Ovary (tissue), 10 donors: ENCODE measurements at places on chromosomes 16 and 17. TPM values are rescaled to one million over a fixed set of nuclear protein-coding genes. Genes with fewer than 3 reads are reported as not detected.

Gene AARSD1
- total RNA-seq: 42.9 TPM

Gene GINS2
- 0.48 TPM for total RNA-seq

Gene WNK4
- 3.4 TPM for total RNA-seq

Gene CA4
- total RNA-seq: 1.5 TPM

Gene BEAN1
- 1.5 TPM for total RNA-seq

Gene KRTAP4-3
- total RNA-seq: not detected

Gene TEX14
- total RNA-seq: 0.11 TPM

Gene PYDC1
- not detected for total RNA-seq

Gene KRTAP16-1
- total RNA-seq: not detected

Gene MYLK3
- total RNA-seq: 0.68 TPM

Gene ALOX12
- total RNA-seq: 0.74 TPM

GRCh38 chr17:59512844-59513385 lies 52.5 kb upstream of the DHX40 start:
- no peak for DNase-seq

GRCh38 chr16:69921127-69921526 lies 30.0 kb upstream of the CLEC18A start:
- no peak for DNase-seq

GRCh38 chr17:385178-385835 lies 32.7 kb upstream of the RPH3AL start:
- DNase-seq: peak; percentile 80

- DNase-seq: no peak
Measured at GRCh38 chr16:54204756-54205155, 81.8 kb downstream of the IRX3 start.

DNA sequence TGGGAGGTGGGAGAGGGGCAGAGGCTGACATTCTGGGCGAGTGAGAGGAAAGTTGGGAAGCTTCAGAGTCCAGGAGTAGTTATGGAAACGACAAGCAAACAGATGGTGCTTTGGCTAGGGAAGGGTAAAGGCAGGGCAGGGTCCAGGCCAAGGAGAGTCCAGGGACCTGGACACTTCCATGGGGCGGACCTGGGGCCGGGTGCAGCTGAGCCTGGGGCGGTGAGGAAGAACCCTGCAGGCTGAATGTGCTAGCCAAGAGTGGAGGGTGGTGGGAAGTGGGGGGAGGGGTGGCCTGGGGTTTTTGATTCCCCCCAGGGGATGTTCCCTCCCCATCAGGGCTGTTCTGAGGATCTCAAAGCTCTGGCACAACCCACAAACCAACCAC lies 2.6 kb downstream of the PPP1R9B start:
- DNase-seq: no peak

DNA sequence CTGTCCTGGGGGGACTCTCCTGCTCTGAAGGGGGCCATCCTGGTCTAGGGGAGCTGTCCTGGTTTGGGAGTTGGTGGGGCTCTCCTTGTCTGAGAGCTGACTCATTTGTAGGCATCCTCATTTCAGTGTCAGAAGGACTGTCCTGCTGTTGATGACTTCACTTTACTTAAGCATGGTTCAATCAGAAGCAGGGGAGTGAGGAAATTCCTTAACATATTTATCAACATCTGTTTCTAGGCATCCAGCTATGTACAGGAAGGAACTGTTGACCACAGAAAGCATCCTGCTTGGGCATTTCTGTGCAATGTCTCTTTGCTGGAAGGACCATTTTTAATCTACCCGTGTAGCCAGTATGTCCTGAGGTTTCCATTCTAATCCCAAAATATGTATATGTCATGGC lies 502.7 kb upstream of the HSBP1 start:
- DNase-seq: no peak

- DNase-seq: peak; percentile 52
Measured at GRCh38 chr16:2339521-2340484, 725 bp downstream of the ABCA3 start.

DNA sequence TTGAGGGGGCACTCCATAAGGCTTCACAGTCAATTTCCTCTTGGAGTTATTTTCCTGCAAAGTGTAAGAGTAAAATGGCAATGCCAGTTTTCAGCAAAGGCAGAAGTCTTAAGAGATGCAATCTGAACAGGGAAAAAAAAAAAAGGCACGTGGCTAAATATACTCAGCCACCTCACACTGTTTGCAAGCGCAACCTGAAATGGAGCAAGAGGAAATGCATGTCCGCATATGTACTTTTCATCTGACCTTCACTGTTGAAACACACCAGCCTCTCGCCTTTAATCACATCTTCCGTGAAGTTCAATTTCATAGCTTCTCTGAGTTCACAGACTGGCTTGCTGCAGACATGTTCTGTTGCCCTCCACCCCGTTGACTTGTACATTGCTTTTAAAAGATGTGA lies 101.4 kb downstream of the KATNIP start:
- no peak for DNase-seq

- DNase-seq: no peak
Measured at GRCh38 chr16:81505011-81505661, 60.5 kb downstream of the CMIP start.

DNA sequence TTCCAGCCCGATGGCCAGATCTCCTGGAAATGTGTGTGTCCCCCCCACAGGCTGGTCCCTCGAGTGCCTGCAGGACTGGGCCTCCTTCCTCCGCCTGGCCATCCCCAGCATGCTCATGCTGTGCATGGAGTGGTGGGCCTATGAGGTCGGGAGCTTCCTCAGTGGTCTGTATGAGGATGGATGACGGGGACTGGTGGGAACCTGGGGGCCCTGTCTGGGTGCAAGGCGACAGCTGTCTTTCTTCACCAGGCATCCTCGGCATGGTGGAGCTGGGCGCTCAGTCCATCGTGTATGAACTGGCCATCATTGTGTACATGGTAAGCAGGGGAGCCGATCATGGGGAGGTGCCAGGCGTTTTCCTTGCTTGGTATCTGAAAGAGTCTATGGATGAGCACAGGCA lies 22.1 kb downstream of the SLC47A1 start:
- DNase-seq: no peak

DNA sequence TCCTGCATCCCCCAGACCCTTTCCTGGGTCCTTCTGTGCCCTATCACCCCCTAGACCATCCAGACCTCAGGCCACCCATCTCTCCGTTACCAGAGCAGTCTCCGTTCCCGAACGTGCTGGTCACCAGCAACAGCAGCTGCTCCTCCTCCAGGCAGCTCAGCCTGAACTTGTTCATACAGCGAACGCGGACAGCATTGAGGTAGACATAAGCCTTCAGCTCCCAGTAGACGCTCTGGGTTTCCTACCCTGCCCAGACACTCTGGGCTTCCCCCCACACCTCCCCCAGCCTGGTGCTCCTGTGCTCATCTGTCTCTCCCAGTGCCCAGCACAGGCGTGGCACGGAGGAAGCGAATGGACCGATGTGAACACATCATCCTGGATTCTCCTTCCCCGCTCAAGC lies 41.6 kb upstream of the RNFT1 start:
- DNase-seq: no peak

- no peak for DNase-seq
Measured at GRCh38 chr16:27465483-27465879, 63.5 kb downstream of the IL21R start.

DNA sequence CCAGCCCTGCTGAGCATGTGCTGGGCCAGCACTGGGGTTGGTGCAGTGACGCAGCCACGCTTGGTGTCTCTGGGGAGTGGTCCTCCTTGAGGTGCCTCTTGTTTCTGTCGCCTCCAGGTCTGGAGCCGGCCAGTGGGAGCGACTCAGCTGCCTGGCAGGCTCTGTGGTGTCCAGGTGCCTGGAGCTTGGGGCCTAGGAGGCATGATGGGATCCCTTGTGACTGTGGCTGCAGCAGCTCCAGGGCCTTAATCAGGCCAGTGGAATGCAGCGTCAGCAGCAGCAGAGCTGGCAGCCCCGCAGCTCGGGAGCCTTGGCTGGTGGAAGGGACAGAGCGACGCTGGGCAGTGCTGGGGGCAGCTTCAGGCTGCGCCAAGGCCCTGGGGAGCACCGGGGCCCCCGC lies 74.7 kb upstream of the CIBAR2 start:
- no peak for DNase-seq

DNA sequence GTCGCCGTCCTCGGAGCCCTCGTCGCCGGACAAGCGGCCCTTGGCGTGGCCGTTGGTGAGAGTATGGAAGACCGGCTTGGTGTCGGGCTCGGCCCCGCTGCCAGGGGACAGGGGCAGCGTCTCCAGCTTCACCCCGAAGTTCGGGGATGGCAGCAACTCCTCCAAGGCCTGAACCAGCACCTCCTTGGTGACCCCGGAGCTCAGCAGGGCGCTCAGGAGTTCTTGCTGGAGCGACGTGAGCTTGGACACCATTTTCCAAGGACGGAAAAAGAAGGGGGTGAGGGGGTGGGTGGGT lies 279 bp downstream of the HNF1B start:
- DNase-seq: no peak

DNA sequence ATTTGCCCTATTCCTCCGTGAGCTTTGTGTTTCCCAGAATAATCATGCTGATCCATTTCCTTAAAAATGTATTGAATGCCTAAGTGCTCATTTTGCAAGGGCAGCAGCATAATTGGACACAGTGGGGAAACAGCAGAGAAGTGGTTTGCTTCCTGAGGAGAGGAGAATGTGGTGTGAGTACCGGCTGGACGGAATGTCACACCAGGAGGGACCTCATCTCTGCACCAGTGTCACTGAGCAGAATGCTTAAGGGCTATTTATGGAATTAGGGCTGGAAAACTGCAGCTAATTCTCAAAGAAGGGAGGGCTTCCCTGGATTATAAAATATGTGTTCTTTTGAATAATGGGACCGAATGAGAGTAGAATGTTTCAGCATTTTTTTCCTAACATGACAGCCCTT lies 1100.6 kb upstream of the RBFOX1 start:
- no peak for DNase-seq

DNA sequence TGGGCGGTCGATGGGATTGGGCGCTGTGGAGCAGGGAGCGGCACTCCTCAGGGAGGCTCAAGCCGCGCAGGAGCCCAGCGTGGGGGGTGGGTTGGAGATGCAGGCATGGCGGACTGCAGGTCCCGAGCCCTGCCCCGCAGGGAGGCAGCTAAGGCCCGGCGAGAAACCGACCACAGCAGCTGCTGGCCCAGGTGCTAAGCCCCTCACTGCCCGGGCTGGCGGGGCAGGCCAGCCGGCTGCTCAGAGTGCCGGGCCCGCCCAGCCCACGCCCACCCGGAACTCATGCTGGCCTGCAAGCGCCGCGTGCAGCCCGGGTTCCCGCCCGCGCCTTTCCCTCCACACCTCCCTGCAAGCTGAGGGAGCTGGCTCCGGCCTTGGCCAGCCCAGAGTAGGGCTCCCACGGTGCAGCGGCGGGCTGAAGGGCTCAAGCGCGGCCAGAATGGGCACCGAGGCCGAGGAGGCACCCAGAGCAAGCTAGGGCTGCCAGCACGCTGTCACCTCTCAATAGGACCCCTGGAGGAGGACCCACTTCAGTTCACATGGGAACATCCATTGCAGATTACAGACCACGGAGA lies 20.5 kb upstream of the METTL16 start:
- DNase-seq: no peak

DNA sequence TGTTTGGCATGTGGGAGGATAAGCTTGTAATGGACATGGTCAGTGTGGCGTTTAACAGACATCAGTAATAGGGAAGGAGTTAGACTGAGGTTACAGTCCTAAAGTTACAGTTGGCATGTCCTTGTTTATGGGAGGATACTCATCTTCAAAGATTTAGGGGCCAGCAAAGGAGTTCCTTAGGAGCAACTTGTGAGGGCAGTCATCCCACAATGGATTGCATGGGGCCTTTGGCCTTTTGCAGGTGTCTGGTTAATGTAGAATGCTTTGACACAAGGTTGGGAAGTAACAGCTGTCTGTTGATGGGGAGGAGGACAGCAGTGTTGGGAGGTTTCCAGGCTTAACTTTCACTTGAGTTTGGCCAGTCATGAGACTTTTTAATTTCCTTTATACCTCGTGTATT lies 2.2 kb downstream of the NUBP1 start:
- no peak for DNase-seq

GRCh38 chr16:53686710-53687109 lies 16.9 kb downstream of the RPGRIP1L start:
- no peak for DNase-seq
